ENCODE measurements at places on chromosomes 7 and 10.
A peak's percentile ranks its signal among the peaks of the same experiment; 100 is the strongest.

DNA sequence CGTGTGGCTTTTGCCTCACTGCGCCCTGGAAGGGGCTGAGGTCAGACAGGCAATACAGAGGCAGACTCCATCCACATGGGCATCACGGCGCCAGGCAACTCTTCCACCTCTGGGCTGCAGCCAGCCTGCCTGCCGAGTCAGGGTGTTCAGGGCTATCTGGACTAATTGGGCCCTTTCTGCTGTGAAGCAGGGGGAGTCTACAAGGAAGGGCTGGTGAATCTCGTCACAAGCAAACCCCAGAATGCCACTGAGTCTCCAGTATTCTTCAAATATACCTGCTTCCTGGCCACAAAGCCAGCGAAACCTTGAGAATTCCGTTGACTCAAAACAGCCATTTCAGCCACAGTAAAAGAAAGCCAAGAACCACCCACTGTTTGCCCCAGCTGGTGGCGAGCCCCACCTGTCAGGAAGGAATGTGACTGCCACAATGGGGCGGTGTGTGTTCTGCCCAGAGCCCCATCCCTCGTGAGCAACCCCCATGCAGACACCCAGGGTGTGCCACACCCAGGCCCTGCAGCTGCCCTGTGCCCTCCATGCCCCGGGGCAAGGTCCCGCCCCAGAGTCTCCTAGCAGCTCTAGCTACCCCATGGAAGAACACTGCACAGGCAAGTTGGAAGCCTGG is 117.3 kb downstream of the FAM53B start:
- DNase-seq: no peak

GRCh38 chr7:8064828-8065227 is 96.2 kb downstream of the GLCCI1 start:
- no peak for DNase-seq

GRCh38 chr10:17655009-17655408 is 11.1 kb downstream of the STAM start:
- DNase-seq: no peak

GRCh38 chr7:30950197-30950596 is 13.6 kb upstream of the GHRHR start:
- DNase-seq: no peak

DNA sequence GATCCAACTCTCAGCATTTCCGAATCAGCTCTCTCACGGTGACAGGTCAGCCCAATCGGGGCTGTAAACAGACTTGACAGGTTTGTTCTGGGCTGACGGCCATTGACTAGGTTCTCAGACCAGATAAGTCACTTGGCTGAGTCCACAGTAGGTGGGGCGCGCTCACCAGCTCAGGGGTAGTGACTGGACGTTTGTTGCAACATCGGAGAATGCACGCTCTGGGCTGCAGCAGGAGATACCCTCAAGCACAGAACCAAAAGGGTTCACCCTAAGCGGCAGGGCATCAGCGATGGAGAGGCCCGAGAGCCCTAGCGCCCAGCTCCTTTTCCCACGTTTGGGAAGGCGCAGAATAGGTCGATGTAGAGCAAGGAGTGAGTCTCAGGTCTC is 1.8 kb downstream of the KLLN start:
- DNase-seq: peak; percentile 5

GRCh38 chr7:36775676-36776075 is 51.4 kb upstream of the AOAH start:
- DNase-seq: no peak

GRCh38 chr7:116571037-116571436 is 46.2 kb downstream of the CAV1 start:
- no peak for DNase-seq

DNA sequence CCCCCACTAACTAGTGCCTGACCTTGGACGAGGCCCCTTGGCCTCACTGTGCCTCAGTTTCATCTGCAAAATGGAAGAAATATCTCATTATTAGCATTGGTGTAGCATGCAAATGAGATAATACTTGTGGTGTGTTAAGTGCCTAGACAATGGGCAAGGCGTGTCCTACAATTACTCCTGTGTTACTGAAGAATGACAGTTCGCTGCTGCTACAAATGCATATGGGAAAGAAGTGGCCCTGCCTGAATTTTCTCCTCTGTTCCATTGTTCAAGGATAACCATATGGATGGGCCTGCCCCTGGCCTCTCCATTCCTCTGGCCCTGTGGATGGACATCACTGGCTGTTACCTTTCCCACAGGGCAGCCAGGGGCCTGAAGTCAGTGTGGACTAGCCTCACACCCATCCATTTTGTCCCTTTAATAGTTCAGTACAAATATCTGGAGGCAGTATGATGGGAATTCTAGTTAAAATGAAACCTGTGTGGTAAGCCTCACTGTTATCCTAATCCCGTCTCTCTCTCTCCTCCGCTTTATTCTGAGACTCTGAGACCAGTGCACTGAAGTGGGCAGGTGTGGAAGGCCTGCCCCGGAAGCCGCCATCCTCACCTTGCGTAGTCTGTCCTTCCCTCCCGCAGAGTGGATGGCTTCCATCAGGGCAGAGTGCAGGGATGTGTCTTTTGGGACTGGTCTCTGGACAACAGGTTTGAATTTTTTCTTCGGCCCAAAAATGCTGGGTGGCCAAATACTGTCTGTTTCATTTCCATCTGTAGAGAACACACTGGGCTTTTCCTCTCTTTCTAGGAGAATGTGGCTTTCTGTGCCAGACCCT is 244.6 kb upstream of the GRB10 start:
- no peak for DNase-seq

GRCh38 chr7:134721171-134721570 is 58.3 kb upstream of the CALD1 start:
- no peak for DNase-seq

DNA sequence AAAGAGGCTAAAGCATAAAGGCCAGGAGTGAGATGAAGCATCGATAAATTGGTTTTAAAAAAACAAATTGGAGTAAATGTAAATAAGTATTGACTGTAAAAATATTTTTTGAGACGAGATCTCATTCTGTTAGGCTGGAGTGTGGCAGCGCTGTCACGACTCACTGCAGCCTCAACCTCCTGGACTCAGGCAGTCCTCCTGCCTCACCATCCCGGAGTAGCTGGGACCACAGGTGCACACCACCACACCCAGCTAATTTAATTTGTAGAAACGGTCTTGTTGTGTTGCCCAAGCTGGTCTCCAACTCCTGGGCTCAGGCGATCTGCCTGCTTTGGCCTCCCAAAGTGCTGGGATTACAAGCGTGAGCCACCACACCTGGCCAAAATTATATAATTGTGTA is 17.8 kb downstream of the HNRNPA2B1 start:
- no peak for DNase-seq

DNA sequence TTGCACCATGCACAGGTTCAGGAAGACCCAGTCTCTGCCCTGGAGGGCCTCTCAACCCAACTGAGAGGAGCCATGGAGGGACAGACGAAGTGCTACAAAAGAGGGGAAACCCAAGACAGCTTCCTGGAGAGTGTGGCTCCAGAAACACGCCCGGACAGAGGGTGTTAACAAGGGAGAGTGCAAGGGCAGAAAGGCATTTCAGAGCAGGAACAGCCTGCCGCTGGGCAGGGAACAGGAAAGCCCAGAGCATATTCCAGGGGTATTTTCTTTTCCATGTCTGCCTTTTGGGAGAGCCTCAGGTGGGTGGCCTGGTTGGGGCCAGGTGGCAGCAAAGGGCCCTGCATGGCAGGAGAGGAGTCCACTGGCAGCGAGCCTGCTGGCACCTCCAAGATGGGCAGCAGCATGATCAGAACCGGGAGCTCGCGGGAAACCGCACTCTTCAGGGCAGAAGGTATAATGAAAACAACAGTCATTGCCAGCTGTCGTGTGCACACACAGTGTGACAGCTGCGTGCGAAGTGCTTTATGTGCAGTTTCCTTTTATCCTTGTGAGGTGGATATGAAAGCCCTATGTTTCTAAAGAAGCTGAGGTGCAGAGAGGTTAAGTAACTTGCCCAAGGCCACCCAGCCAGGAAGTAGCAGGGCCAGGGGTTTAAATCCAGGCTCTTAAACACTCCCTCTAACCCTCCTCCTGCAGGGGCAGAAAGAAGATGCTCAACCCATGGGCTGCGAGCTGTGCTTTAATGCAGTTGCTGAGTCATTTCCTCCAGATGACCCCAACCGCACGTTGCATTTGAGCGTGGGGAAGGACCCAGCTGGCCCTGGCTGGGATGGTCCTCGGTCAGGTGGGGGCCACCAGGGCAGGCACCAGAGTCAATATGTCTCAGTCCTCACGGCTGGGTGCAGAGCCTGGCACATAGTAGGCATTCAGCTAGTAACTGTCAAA is 128.6 kb downstream of the OAT start:
- no peak for DNase-seq

DNA sequence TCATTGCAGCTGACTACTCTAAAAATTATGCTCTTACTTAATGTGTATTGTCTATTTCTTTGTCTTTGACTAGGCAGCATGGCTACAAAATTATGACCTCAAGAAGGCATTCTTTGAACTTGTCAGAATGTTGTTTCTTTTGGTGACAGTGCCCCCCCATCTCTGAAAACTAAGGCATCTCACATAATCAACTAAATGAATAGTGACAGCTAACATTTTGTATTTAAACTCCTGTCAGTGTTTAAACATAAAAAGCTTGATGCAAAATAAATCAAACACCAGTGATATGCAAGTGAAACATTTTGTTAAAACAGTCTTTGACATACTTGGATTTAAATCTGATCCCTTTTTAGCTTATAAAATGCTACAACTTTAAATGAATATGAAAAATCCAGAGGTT is 233.5 kb downstream of the FOXP2 start:
- no peak for DNase-seq

DNA sequence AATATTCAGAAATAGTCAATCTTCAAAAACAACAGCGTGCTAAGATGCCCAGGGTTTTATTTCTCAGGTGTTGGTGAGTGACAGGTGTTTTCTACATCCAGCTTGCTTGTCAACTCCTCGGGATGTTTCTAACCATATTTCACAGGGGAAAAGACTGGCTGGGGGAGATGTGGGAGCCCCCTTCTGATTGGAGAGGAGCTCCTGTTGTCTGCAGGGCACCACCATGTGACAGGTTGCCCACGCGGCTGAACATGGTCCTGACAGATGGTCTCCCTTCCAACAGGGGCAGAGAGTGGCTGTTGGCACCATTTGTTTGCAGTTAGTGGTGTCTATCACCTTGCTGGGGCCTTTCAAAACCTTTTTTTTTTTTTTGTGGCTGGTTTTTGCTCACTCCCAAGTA is 16.5 kb upstream of the GPR26 start:
- DNase-seq: no peak

DNA sequence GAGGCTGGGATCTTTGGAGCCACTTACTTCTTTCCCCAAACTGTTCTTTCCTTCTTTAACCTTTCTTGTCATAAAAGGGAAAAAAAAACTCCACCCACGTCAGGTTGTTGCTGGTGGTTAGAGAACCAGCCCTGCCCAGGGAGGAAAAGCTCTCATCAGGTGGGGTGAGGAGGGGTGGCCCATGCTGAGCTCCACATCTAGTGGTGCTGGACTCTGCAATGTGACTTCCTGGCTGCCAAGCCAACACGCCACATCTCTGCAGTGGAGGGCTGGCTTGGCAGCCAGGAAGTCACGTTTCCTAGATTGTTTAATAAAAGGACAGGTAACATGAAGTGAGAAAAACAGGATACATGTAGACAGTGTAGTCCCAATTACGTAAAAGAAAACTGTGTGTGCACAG is 37.4 kb downstream of the WIPF3 start:
- no peak for DNase-seq

GRCh38 chr7:114715907-114716306 is 206.0 kb upstream of the MDFIC start:
- DNase-seq: no peak

DNA sequence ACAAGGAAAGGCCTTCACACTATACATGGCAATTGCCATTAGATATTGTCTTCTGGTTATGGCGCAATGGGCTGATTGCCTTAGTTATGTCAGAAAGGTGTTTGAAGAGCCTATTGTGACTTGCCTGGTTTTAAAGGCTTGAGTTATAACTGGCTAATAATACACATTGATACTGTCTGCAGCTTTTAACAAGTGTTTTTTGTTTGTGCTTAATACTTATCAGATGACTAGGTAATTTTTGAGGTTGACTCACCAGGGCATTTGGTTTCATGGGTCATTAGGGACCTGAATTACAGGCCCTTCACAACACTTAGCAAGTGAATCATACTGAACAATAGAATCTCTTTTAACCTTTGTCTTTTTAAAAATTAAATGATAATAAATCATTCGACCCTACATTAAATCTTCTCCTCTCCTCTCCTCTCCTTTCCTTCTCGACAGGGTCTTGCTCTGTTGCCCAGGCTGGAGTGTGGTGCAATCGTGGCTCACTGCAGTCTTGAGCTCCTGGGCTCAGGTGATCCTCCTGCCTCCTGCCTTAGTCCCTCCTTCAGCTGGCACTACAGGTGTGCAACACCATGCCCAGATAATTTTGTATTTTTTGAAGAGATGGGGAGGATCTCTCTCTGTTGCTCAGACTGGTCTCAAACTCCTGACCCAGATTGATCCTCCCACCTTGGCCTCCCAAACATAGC is 196.3 kb downstream of the JCAD start:
- no peak for DNase-seq

- no peak for DNase-seq
Measured at GRCh38 chr10:49112098-49112497, 3.2 kb downstream of the VSTM4 start.

- no peak for DNase-seq
Measured at GRCh38 chr7:7181519-7182155, 707 bp upstream of the C1GALT1 start.

GRCh38 chr7:142583446-142583845 is 165.8 kb upstream of the PRSS1 start:
- DNase-seq: no peak

DNA sequence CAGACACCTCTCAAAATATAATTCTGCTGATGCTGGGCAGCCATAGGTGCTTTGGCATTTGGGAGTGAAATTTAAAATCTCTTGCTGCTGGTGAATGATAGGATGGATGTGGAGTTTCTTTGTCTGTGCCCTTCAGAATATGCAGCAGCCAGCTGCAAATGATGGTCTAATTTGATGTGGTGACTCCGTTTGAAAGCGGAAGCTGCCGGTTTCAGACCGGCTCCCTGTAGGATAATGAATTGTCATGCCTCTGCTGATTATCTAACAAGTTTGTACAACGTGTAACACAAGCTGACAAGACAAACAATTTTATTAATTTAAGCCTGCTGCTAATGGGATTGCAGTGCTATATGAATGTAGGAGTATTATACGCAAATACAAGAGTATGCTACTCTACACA is 103.5 kb downstream of the SND1 start:
- DNase-seq: no peak

DNA sequence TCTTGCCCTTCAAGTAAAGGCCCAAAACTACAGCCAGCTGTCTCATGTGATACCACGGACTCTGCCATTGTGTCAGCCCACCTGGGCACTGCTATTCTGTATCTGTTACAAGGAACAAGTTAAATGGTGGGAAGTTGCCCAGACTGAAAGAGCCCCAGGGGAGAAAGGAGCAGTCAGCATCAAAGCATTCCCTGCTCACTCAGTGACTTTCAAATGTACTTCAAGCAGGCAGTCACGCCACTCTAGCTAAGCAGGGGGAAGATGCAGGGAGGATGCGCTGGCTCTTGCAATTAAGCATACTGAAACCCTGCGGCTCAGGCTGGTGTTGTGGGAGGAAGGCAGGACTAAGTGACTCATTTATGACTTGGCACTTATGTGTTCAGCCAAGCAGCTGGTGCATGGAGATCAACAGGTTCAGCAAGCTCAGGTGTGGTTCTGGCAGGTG is 1249.6 kb downstream of the TYW1 start:
- DNase-seq: no peak

GRCh38 chr7:15418264-15418663 is 143.6 kb downstream of the AGMO start:
- no peak for DNase-seq

- no peak for DNase-seq
Measured at GRCh38 chr10:101859530-101859929, 15.9 kb upstream of the KCNIP2 start.

GRCh38 chr7:2461268-2462026 is 14.8 kb downstream of the GRIFIN start:
- no peak for DNase-seq

- no peak for DNase-seq
Measured at GRCh38 chr7:46781901-46782439, 799.9 kb downstream of the TNS3 start.
